Stimulated activated CD4-positive, alpha-beta T cell treated with anti-CD3 and anti-CD28 coated beads, Interleukin-4, amount 100 ng/mL, for 1 hour (primary cell): ENCODE measurements at places on chromosomes 5 and 9.

DNA sequence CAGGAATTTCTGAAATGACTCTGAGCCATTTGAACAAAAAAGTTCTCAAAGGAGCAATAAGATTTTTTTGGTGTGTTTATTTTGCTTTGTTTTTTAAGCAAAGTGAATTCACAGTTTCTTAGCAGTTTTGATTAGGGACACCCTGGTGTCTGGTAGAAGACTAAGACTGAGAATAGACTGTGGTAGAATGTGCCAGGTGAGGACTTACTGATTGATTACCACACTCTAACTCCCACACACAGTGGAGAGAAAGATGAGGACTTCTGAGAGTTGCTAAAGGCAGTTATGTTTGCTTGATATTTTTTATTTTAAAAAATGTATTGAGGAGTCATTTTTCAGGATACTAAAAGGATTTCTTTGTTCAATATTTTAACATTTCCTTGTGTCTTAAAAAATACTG lies 175.1 kb downstream of the CD180 start:
- no peak for DNase-seq

GRCh38 chr5:124841829-124842712 lies 95.6 kb upstream of the ZNF608 start:
- no peak for DNase-seq

DNA sequence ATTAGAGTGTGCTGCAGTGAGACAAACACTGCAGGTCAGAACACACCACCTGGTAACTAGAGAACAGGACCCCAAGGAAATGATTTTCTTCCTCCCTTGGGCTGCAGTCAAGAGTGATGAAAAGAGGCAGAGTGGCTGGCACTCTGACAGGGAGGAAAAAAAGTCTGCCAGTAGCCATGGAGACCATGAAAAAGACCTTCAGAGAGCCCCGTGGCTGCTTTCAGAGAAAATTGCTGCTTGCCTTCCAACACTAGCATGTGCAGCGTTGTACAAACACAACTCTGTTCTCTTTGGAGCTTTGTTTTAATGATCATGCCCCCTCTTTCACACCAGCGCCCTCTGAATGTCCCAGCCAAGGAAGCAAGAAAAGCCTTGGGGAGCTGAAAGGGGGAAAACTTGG lies 68.8 kb downstream of the ANKRD55 start:
- no peak for DNase-seq

- DNase-seq: no peak
Measured at GRCh38 chr5:39835371-39835770, 410.6 kb upstream of the DAB2 start.
